Fibroblast of skin of left quadriceps (primary cell): ENCODE measurements at places on chromosomes 11 and 22.

DNA sequence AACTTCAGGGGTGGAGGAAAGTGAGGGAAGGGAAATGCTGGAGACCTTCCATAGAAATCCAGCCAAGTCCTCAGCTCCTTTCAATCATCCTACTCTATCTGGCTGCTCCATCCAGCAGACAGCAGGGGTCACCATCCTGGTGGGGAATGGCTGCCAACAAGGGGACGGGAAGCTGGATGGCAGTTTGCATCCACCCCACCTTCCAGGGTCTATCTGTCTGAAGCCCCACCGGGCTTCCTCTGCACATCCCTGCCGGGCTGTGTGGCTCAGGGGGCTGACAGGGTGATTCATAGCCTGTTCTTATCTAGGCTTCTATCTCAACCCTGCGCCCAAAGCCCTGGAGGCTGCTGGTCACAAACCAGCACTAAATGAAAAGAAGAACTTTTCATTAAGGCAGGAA is 1.1 kb downstream of the SYTL2 start:
- DNase-seq = no peak

GRCh38 chr22:38485783-38486182 is 17.9 kb downstream of the KDELR3 start:
- no peak for DNase-seq

DNA sequence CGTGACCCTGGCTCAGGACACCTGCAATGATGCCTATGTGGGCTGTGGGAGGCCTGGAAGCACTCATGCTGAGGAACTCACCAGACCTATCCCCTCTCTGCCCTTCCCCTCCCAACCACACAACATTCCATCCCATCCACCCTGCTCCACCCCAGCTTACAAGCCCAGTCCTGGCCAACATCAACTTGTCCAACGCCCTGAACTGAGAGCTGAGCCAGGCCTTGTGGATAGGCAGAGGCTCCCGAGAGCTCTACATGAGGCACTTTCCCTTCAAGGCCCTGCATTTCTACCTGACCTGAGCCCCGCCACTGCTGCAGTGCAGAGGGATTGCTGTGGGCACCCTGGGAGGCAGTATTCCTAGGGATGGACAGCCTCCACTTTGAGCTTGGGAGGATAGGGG is 112.4 kb downstream of the PDE2A start:
- no peak for DNase-seq

GRCh38 chr11:64153812-64154211 is 12.1 kb downstream of the MACROD1 start:
- DNase-seq = no peak

- no peak for DNase-seq
These were observed 22.8 kb upstream of the TUB start for GRCh38 chr11:8058216-8058615.

- no peak for DNase-seq
These were observed 7.3 kb upstream of the OR51A2 start for GRCh38 chr11:4962816-4963215.

GRCh38 chr11:64428693-64429092 is 69.7 kb downstream of the RPS6KA4 start:
- no peak for DNase-seq

DNA sequence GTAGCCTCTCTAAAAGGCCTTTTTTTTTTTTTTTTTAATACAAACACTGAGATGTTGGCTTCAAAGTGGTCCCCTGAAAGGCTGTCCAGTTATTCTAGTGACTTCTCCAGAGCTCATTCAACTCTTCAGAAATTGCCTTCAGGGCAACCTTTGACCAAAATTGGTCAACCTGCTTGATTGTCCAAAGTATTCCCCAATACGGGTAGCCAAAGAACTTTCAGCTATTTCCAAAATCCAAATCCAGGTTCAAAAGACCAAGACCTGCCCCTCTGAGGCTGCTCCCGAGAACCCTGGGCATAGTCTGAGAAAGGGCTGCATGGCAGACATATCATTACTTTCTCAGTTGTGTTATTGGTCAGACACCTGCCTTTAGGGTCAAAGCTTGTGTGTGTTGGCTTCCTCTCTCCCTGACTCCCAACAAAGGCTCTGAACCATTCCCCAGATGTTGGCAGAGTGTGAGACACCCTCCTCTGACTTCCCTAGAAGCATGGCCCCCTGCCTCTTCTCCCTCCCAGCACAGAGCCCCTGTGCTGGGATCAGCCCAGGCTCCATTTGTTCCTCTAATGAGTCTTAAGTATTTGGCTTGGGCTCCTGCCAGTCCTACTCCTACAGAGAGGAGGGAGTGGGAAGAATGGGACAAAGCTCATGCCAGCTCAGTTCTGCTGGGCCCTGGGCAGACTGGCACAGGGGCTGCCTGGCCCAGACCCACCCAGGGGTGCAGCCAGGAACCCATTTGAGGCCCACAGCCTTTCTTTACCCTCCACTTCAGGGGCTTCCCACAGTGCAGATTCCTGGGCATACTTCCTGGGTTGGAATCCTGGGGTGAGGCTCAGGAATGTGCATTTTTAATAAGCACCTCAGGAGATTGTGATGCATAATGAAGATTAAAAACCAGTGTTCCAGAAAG is 30.3 kb downstream of the TNKS1BP1 start:
- no peak for DNase-seq

- no peak for DNase-seq
These were observed 20.3 kb upstream of the MRPL17 start for GRCh38 chr11:6703247-6704063.

GRCh38 chr11:86955361-86956120 is at the start of gene FZD4:
Gene FZD4 (minus strand): TSS chr11:86955395. CDS start chr11:86955085, 310 bp downstream.
- peak; percentile 75 for DNase-seq

- no peak for DNase-seq
These were observed 21.7 kb downstream of the WNT11 start for GRCh38 chr11:76184551-76184993.

DNA sequence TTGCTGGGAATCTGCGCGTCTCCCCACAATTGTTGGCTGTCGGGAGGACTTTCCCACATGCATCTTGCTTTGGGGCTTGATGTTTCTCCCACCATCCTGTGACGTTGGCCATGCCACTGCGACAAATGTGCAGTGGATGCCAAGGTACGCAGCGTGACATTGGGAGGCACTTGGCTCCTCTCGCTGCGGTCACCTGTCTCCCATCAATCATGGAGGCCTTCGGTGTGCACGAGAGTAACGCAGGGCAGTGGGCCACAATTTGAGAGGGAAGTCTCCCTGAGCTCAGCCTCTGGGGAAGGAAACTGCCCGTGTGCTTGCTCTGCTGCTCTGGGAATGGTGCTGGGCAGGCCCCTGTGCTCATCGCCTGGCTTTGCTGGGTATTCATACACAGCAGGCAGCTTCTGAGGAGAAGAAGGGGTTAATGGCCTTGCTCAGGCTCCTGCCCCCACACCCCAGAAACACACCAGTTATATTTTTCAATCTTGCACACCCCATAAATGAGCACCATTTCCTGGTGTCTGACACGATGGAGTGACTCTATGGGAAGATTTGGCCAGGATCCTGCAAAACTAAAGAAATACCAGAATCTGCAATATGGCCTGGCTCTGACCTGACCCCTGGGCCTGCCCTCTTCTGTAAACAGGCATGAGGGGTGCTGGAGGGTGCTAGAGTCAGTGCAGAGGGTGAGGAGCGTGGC is 153.5 kb downstream of the ADAMTS15 start:
- no peak for DNase-seq

DNA sequence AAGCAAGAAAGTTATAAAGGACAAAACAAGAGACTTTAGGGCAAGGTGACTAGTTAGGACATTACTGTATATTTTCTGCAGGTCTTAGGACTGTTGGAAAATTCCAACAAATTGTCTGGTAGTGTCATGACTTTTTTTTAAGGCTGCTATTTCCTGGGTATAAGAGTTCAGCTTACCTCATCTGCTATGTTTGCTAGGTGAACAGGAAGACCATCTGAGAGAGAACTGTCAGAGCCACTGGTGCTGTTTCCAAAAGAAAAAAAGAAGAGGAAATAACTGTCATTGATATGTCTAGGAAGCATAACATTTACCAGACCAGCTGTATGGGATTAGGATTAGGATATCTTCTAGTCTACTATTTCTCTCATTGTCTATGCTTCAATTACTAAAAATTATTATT is 26.3 kb upstream of the MTCH2 start:
- no peak for DNase-seq

DNA sequence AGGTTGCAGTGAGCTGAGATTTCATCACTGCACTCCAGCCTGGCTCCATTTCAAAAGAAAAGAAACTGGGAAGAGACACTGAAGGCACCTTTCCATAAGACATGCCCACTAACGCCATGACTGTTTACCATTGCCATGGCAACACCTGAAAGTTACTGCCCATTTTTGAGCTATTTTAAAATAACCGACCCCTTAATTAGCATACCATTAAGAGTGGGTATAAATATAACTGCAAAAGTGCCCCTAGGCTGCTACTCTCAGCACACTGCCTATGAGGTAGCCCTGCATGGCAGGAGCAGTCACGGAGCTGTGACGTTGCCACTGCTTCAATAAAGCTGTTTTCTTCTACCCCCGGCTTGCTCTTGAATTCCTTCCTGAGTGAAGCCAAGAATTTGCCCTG is 9.9 kb upstream of the RNASEH2C start:
- no peak for DNase-seq

GRCh38 chr11:121692236-121692635 is 239.5 kb upstream of the SORL1-AS1 start:
- no peak for DNase-seq

DNA sequence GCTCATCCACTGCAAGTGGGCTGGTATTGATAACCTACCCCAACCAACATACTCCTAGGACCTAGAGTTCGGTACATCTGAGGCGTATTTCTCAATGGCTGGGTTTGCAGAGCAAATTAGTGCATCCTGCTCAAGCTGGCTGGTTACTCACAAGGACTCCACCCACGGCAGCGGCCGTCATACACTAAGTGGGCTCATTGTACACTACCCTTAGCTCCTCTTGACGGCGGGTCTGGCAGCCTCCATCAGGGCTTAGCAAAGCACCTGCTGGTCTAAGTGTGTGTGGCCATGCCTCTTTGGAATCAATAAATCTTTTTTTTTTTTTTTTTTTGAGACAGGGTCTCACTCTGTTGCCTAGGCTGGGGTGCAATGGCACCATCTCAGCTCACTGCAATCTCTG is 20.2 kb upstream of the KCNJ11 start:
- DNase-seq = no peak

- peak; percentile 59 for DNase-seq
These were observed 38.6 kb upstream of the CARS1 start for GRCh38 chr11:3095712-3096361.

- no peak for DNase-seq
These were observed 165.9 kb upstream of the NCAM1 start for GRCh38 chr11:112795142-112795815.

DNA sequence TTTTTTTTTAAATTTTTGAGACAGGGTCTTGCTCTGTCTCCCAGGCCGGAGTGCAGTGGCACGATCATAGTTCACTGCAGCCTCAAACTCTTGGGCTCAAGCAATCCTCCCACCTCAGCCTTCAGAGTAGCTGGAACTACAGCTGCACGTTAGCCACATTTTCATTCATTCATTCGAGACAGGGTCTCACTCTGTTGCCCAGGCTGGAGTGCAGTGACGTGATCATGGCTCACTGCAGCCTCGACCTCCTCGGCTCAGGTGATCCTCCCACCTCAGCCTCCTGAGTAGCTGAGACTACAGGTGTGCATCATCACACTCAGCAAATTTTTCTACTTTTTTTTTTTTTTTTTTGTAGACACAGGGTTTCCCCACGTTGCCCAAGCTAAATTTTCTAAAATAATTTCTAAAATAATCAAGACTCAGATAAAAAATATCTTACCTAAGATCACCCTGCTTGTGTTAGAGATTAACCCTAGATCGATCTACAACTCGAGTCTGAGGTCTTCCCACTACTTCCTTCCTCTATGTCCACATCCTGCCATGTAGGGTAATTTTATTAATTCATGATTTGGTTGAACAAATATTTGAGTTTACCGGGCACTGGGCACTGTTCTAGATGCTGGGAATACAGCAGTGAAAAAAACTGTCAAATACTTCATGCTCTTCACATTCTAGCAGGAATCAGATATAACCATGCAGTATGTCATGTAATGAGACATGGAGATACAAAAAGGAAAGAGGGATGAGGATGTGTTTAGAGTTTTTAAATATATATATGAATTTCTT is 15.1 kb downstream of the EIF4G2 start:
- no peak for DNase-seq

DNA sequence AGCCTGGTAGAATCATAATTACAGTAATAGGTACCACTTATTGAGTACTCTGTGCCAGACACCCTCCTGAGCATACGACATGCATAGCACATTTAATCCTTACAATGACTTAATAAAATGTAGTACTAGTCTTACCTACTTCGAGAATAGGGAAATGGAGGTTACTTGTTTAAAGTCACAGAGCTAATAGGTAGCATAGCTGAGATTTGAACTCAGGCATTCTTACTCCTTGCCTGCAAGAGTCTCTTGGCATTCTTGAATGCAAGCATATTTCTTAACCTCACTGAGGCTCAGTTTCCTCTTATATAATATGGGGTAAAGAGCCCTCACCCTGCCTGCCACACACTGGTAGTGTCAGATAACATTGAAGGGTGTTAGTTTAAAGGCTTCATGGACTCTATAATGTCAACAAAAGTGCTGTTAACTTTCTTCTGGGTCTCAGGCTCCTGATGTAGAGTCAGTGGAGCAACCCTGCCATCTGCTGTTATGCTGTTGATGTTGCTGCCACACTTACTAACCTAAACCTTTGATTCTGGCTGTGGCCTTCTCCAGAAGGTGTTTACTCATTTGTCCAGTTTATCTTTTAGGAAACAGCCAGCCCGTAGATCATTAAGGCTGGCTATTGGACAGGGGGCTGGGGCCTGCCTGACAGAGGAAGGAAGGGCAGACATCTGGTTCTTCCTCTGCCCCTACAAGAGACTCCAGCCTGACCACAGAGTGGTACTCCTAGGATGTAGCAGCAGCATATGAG is 18.9 kb downstream of the LIMK2 start:
- DNase-seq = no peak

DNA sequence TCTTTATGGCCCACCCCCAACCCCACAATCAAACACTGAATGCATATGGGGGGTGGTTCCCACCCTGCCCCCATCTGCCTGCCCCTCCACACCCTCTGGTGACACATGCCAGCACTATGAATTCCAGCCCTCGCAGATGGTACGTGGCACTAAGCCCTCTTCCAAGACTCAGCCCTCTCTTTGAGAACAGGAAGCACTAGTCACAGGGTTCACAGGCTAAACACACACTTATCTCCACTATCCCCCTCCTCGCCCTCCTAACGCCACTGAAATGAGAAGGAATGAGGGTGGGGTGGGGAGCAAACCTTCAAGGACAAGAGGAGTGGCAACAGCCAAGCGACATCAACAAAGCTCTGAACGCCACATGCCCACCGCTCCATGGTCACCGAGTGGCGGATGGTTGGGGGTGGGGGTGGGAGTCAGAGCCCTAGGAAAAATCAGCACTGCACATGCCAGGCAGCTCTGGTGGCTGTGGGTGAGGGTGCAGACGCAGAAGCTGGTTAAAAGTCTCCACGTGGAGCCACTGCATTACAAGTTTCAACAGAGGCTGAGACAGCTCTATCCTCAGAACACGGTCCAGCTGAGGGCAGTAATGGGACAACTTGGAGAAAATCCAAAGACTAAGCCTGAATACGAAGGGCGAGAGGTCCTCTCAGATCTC is 33.6 kb downstream of the TMEM184B start:
- peak; percentile 80 for DNase-seq

GRCh38 chr11:64110465-64111375 is 55.2 kb downstream of the MACROD1 start:
- no peak for DNase-seq

- DNase-seq = no peak
These were observed 137.8 kb downstream of the KIRREL3 start for GRCh38 chr11:126862664-126863243.

GRCh38 chr11:43819926-43820325 is 60.7 kb upstream of the ALKBH3 start:
- DNase-seq = no peak

- DNase-seq = no peak
These were observed 24.6 kb downstream of the FXYD6 start for GRCh38 chr11:117851852-117852251.
